ENCODE measurements at places on chromosomes 6 and 20.

DNA sequence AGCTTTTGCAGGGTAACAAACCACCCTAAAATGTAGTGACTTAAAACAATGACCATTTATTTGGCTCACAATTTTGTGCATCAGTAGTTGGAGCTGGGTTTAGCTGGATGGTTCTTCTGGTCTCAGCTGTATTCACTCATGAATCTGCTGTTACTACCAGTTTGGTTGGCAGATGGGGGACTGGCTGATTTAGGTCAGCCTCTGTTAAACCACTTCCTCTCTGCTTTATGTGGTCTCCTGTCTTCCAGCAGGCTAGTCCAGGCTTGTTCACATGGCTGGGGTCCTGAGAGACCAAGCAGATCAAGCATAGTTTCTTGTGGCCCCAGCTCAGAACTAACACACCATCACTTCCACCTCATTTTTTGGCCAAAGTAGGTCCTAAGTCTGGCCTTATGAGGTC is 67.2 kb upstream of the LAMP5 start:
- DNase-seq = no peak

GRCh38 chr20:24838546-24839535 is 110.2 kb upstream of the CST7 start:
- DNase-seq = no peak

DNA sequence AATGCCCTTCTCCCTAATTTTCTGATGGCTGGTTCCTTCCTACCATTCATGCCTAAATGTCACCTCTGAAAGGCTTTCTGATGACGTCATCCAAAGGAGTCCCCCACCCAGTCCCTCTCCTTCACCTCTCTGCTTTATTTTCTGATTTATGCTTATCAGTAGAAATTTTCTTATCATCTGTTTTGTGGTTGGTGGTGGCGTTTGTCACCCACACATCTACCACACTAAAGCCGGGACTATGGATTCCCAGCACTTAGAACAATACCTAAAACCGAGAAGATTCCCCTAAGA is 9.0 kb downstream of the CNKSR3 start:
- DNase-seq = no peak

DNA sequence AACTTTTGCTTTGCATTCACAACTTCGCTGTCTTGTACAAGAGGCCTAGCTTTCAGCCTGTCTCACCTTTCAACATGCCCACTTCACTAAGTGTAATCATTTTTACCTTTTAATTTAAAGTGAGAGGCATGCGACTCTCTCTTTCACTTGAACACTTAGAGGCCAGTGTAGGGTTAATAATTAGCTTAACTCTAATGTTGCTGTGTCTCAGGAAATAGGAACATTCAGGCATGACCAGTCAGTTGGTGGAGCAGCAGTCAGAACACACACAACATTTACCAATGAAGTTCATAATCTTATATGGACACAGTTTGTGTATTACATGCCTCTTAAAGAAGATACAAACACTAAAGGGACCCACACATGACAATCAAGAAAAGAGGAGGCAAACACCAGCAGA is 47.6 kb downstream of the HTR1B start:
- DNase-seq = no peak

GRCh38 chr6:169248521-169248971 is 5.1 kb downstream of the THBS2 start:
- DNase-seq = no peak

GRCh38 chr6:100035873-100036653 is 42.0 kb upstream of the MCHR2 start:
- DNase-seq = no peak

DNA sequence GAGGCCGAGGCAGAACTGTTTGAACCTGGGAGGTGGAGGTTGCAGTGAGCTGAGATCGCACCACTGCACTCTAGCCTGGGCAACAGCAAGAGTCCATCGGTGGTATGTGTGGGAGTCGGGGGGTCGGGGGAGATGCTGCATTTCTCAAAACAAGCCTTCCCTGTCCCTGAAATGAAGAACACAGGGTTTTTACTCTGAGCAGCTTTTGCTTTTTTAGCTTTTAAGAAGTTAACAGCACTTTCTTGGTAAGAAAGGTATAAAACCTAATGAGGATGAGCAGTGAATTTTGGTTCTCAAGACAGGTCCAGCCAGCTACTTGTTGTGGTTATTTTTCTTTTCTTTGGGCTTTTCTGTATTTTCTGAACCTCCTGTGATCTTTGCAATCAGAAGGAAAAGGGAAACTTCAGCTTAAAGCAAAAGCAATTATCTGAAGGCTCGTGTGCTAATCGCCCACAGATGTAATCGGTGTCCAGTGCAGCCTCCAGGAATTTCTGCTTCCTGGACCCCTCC is 3.7 kb downstream of the RPL10A start:
- no peak for DNase-seq

GRCh38 chr6:46453741-46454316 is 37.4 kb downstream of the RCAN2 start:
- DNase-seq = no peak

- no peak for DNase-seq
These were observed 68.4 kb downstream of the RREB1 start for GRCh38 chr6:7176208-7176607.

GRCh38 chr6:25157842-25158241 is 121.3 kb upstream of the CARMIL1 start:
- no peak for DNase-seq

DNA sequence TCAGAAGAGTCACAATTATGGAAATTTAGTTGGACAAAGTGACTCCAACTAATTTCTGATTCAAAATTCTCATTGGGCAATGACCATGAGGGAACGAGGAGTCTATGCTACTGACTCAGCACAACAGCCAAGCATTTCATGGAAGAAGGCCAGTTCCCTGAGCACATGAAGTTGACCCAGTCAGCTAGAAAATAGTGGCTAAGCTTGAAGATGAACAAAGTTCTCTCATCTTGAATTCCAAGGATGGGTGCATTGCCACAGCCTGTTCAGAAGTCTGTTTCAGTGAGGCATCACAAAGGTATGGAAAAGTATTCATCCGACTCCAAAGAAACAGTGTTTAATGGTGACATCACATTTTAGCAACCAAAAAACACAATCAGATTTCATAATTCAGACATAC is 676.9 kb downstream of the HACE1 start:
- DNase-seq = no peak

GRCh38 chr20:55882910-55883309 is 122.4 kb downstream of the CBLN4 start:
- no peak for DNase-seq

DNA sequence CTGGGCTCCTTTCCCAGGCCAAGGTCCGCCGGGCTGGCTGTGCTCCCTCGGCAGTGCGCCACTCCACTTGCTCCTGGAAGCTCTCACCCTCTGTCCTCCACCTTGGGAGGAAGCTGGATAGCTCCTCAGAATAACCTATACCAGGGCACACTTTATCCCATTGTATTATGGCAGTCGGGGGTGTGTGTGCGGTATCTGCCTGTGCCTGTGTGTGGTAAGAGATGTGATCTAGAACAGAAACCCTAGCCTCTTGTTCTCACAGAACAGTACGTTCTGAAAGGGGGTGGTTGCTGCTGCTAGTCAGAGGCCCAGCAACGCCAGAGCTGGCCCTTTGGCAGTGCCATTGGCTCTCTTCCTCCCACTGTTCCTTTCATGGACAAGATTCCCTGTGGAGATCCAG is 168.4 kb downstream of the TBXT start:
- no peak for DNase-seq

DNA sequence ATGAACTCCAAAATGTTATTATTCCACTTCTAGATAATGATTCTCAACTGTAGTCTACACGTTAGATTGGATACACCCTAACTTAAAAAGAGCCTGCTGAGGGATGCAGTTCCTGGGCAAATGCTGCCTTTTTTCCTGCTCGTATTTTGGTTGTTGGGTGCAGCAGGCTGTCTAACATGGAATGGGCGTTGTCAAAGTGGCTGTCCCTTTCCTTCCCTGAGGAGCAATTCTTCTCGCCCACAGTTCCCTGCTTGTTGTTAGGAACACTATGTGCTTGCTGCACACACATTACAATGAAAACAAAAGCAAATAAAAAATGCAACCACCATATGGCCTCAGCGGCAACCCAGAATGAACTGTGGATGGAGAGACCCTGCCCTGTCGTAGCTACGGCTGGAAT is 1.7 kb upstream of the ADGRF5 start:
- no peak for DNase-seq

DNA sequence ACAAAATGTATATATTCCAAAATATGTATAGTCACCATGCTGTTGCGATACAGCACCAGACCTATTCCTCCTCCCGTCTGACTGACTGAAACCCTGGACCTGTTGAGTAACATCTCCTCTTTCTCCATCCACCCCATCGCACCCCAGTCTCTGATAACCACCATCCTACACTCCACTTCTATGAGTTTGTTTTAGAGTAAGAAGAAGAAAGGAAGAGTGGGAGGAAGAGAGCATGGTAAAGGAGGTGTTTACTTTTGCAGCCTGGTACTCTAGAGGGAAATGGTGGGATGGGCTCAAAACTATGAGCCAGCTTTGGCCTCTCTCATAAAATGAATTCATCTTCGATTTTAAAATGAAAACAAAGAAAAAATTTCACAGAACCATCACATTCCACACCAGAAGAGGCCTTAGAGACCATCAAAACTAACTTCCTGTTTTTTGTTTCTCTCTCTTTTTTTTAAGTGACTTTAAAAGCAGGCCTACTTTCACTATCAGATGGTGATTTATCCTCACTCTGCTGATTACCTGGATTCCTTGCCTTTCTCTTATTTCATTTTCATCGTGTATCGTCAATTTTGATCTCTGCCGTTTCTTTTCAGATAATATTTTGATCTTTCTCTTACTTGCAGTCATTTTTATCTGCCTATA is 16.8 kb upstream of the FUCA2 start:
- DNase-seq = peak; percentile 37

DNA sequence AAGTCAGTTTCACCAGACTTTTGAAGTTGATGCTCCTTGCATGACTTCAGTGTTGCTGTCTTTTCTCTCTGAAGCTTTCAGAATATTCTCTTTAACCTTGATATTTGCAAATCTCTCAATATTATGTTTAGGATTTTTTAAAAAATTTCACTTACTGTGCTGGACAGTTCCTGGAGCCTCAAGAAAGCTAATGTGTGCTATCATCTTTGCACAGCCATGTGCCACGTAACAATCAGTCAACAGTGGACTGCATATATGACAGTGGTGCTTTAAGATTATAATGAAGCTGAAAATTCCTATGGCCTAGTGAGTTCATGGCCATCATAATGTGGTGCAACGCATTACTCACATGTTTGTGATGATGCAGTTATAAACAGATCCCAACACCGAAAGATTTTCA is 59.1 kb upstream of the OGFRL1 start:
- peak; percentile 38 for DNase-seq

- DNase-seq = peak; percentile 48
These were observed 502.2 kb upstream of the JARID2 start for GRCh38 chr6:14743474-14744211.

DNA sequence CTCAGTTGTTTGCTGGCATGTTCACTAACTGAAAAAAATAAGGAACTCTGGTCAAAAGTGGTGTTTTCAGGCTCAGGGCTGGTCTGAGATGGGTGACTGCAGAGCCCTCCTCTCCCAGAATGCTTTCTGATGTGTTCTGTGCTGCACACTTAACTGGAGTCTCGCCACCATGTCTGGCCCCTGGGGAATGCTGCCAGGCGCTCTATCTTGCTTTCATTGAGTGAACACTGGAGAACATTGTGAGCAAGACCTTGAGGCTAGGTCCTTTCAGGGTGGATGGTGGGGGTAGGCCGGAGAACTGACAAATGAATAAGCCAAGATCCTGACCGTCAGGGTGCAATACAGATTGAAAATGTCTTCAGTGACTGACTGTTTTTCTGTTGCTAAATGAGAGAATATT is 19.5 kb downstream of the PANK2 start:
- no peak for DNase-seq

DNA sequence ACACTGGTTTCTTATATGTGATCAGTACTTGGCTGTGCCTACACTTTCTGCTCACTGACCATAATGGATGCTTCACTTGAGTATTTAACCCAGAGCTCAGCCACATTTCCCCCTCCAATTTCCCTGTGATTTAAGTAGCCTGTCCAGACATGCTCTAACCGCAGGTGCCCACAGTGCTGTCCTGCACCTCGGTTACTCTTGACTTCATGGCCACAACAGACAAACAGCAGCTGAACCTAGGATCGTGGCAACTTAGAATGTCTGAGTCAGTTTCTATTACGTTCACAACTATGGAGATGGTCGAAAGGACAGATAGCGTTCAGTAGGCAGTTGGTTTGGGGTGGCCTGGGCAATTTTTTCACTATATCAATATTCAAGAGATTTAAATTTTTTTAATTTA is 306.9 kb upstream of the SGK1 start:
- no peak for DNase-seq

DNA sequence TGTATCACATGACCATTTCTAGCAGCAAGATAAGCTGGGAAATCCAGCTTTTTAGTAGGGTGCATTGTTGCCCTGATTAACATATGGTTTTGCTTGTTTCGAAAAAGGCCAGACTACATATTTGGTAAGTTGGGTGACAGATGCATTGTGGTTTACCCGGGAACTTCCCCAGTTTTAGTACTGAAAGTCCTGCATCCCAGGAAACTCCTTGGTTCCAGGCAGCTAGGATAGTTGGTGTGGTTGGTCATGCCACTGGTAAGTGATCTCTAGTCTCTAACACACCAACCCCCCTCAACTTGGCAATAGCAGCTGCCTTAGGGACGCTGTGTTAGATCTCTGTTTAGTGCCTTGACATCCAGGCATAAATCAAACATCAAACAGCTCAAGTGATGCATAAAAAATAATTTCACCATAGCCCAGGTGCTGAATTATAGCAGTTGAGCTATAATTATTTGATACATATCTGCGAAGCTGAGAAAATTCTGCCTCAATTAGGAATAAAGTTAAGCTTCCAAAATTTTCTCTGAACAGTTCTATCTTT is 216.5 kb downstream of the TFAP2C start:
- no peak for DNase-seq

DNA sequence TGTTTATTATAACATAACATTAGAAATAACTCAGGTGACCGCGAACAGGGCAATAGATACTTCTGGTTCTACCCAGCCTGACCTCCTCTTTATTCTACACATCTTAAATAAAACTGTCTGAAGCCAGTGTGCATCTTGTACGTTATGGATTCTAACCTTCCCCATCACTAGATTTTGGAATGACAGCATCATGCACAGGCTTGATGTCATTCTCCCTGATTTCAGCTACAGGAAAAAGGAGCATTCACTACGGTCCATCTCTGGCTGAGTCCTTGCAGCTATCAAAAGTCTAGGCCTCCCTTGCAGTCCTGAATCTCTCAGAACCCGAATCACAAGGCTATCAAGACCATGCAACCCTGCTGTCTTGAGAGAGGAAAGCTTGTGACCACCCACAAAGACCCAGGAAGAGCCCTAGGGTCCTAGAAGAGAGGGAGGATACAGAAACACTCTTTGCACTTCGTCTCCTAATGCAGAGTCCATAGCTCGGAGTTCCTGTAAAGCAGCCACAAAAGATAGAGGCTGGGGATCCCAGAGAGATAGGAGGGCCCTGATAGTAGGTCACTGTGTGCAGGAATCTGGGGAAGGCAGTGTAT is 845 bp downstream of the HLA-DPA1 start:
- no peak for DNase-seq
